ENCODE measurements at places on chromosomes 2 and 18.

- DNase-seq, result peak; percentile 14
These were observed 354.6 kb upstream of the SETBP1 start for GRCh38 chr18:44325903-44326635.

- no peak for DNase-seq
These were observed 43.4 kb upstream of the IGFBP2 start for GRCh38 chr2:216589791-216590190.

DNA sequence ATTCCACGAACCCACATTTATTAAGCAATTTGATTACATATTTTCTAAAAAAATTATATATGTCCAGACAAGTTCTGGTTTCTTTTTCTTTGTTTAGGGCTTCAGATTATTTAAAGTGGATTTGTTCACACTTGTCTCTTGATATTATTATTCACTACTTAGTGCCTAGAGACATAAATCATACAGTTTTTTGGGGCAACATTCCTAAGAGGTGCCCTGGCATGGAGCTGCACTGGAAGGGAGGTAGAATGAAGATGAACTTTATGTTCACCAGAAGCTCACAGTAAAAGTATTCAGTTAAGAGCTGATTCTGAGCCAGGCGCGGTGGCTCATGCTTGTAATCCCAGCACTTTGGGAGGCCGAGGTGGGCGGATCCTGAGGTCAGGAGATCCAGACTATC lies 762.7 kb upstream of the TMEFF2 start:
- no peak for DNase-seq

- DNase-seq, result no peak
These were observed 1690.4 kb upstream of the SLC39A10 start for GRCh38 chr2:193966590-193966989.

DNA sequence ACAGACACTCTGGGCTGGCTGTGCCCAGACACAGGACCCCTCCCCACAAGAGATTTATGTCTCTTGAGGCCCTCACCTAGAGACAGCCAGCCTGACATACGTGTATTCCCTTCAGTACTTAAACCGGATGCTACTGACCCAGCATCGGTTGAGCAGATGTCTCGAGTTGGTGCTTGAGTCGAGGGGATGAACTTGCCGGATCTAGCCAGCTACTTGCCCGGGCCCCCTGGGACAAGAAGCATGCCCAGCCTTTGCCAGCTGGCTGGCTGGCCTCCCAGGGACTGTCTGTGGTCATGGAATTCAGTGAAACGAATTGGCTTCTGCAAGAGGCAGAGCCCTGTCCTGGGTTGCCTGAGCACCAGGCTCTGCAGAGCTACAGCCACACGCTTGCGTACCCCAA lies 36.0 kb downstream of the DNMT3A start:
- DNase-seq, result no peak

- no peak for DNase-seq
These were observed 57.9 kb downstream of the UGP2 start for GRCh38 chr2:63899639-63900038.

- DNase-seq, result no peak
These were observed 97.7 kb downstream of the DGKD start for GRCh38 chr2:233451950-233452349.

- DNase-seq, result no peak
These were observed 413.5 kb downstream of the TXNL1 start for GRCh38 chr18:56224669-56225561.

GRCh38 chr2:126793885-126794613 lies 104.6 kb upstream of the TEX51 start:
- no peak for DNase-seq

- no peak for DNase-seq
These were observed 262.1 kb downstream of the GALNT13 start for GRCh38 chr2:154133823-154134222.

- DNase-seq, result no peak
These were observed 35.8 kb downstream of the TCF7L1 start for GRCh38 chr2:85168942-85169341.

- no peak for DNase-seq
These were observed 1.1 kb downstream of the COLEC11 start for GRCh38 chr2:3595985-3596384.

DNA sequence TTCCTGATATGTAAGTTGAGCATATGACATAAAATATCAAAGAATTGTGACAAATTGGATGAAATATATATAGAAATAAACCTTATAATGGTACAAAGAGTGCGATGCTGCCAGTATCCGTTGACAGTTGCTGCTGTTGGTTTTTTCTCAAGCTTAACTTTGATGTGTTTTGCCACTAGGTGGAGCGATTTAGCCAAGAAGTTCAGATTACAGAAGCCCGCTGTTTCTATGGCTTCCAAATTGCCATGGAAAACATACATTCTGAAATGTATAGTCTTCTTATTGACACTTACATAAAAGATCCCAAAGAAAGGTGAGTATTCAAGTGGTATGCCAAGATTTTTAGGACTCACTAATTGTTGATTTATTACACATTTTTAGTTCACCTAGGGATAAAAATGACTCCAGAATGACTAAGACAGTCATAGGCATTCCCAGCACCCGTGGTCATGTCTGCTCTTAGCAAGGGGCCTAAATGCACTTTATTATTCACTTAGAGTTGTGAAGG lies 2.1 kb downstream of the RRM2 start:
- DNase-seq, result peak; percentile 81

DNA sequence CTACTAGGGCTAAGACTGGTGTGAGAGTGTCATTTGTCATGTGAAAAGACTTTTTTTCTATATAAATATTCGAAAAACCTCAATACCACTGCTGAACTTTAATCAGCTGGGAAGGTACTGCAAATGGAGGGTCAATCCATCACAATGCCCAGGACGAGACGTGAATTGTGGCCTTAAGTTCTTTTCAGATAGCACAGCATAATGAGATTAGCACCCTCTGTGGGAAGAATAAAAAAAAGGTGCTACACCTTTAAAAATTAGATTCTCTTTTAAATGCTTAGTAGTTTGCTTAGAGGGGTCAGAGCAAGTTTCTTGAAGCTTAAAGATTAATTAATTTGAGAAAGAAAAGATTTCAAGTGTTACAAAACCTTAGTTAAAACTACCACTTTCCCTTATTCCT lies 5.6 kb downstream of the LRRTM1 start:
- no peak for DNase-seq

GRCh38 chr2:241316825-241317224 lies 1.1 kb downstream of the SEPTIN2 start:
- no peak for DNase-seq

GRCh38 chr18:34549367-34549766 lies 160.7 kb upstream of the DTNA start:
- no peak for DNase-seq

DNA sequence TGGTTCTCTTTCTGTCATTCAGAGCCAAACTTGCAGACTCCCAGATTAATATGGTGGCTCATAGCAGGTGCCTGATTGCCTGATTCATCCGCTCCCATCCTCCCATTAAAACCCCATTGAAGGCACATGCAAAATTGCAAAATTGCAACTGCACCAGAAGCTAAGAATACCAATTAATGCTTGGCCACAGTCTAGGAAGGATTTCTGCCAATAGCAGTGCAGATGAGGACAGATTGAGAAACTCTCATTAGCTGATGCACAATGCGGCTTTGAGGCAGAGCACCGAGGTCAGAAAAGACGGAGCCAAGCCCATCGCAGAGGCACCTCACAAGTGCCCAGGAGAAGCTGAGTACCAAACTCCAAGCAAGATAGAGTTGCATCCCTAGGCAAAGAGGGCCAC lies 172.8 kb downstream of the ARL4C start:
- no peak for DNase-seq

- DNase-seq, result no peak
These were observed 178.7 kb downstream of the ALK start for GRCh38 chr2:29742656-29743055.

DNA sequence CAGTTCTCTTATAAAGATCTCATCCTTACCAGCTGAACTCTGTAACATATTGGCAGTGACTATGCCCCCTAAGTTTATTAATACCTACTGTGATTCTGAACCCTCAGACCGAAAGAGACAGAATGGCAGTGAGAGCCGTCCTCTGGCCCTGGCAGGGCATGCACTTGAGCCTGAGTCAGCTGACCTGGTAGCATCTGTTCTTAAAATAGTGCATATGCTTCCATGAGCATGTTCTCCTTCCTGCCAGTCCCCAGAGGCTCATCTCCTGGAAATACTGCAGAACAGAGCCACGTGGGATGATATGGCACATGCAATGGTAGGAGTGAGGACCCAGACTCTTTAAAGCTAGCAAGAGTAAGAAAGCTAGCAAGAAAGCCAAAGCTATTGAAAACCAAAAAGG lies 59.0 kb downstream of the RASGRP3 start:
- DNase-seq, result no peak

DNA sequence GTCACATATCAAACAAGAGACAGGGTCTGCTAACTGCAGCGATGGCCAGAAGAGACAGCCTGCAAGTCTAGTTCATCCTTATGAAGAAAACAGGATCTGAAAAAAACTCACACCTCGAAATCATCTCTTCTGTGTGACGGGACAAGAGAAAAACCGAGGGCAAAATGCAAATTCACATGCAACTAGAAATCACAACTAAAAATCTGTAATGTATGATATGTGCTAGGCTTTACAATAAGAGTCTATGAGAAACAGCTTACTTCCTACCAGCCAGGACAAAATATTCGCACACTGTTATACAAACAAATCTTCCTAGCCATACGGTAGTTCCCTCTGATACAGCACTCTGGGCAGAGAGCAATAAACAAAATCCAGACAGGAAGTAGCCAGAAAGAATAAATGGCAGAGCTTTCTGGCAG lies 48.8 kb downstream of the ANKRD44 start:
- DNase-seq, result no peak

GRCh38 chr2:236143811-236144210 lies 24.4 kb downstream of the GBX2 start:
- DNase-seq, result no peak

GRCh38 chr2:233408366-233409285 lies 54.3 kb downstream of the DGKD start:
- no peak for DNase-seq

GRCh38 chr2:239895116-239895515 lies 130.0 kb downstream of the NDUFA10 start:
- no peak for DNase-seq

DNA sequence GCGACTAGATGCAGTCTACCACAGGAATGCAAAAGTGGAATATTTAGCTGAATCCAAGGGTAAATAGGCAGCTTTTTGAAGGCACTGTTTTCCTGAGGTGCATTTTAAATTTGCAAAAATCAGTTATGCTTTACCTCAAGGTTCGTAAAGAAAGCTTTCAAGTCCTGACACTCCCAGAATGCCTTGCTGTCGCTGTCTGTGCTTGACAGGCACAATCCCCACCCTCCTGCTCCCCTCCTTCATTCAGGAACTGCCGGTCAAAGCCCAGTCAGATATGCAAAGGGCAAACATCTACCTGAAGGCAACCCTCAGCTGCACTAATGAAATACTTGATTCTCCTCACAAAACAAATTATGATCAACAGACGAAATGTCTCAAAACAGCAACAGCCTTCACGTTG lies 97.4 kb upstream of the DDX18 start:
- no peak for DNase-seq

- no peak for DNase-seq
These were observed 31.4 kb upstream of the IGFBP2 start for GRCh38 chr2:216601632-216602409.

All from activated CD4-positive, alpha-beta T cell treated with anti-CD3 and anti-CD28 coated beads, Interleukin-2, amount 10 ng/mL, durations not matched to agents 7 days and 5 days (primary cell).